ENCODE measurements at places on chromosomes 2 and 18. TPM values are rescaled to one million over a fixed set of nuclear protein-coding genes. Genes with fewer than 3 reads are reported as not detected.

Gene SERPINB3
- not detected for total RNA-seq

Gene EFHD1
- total RNA-seq, result 0.29 TPM

Gene GPBAR1
- 0.88 TPM for total RNA-seq

Gene IL37
- not detected for total RNA-seq

Gene ANKRD30B
- total RNA-seq, result not detected

Gene DSC3
- total RNA-seq, result not detected

Gene KLHL41
- not detected for total RNA-seq

Gene NGEF
- 0.23 TPM for total RNA-seq

Gene RBM44
- total RNA-seq, result 1.0 TPM

Gene CHMP1B
- total RNA-seq, result 26.4 TPM

Gene GCG
- not detected for total RNA-seq

Gene HDAC4
- 39.1 TPM for total RNA-seq

Gene CARF
- total RNA-seq, result 8.5 TPM

Gene CFAP65
- not detected for total RNA-seq

Gene CD207
- not detected for total RNA-seq

Gene LRRTM1
- total RNA-seq, result not detected

Gene NRP2
- 0.59 TPM for total RNA-seq

Gene KIF5C
- total RNA-seq, result 16.4 TPM

Gene PTCD3
- 230 TPM for total RNA-seq

Gene ANKRD23
- total RNA-seq, result 6.8 TPM

Gene INHA
- 0.23 TPM for total RNA-seq

Gene CD8B2
- total RNA-seq, result not detected

Gene SPATA3
- total RNA-seq, result 0.84 TPM

Gene HS6ST1
- total RNA-seq, result 14.5 TPM

Gene CXCR1
- not detected for total RNA-seq

Gene GPR35
- total RNA-seq, result 7.9 TPM

Gene KCNJ3
- not detected for total RNA-seq

Gene CCDC68
- not detected for total RNA-seq

Gene SCYGR8
- not detected for total RNA-seq

Gene DYTN
- total RNA-seq, result not detected

Gene SFTPB
- not detected for total RNA-seq

Gene RPRD1A
- total RNA-seq, result 32.6 TPM

Gene MAB21L4
- total RNA-seq, result not detected

Gene GNLY
- 31.8 TPM for total RNA-seq

Gene FBXO48
- total RNA-seq, result 2.1 TPM

Gene GALNT3
- total RNA-seq, result 5.0 TPM

Gene CERKL
- total RNA-seq, result not detected

Gene MC2R
- not detected for total RNA-seq

Gene PSMA8
- 0.45 TPM for total RNA-seq

Gene TMEM198
- 6.1 TPM for total RNA-seq

Gene L3MBTL4
- 0.55 TPM for total RNA-seq

Gene TMEM131
- 31.7 TPM for total RNA-seq

Gene UGT1A3
- total RNA-seq, result not detected

Gene DDX18
- total RNA-seq, result 114 TPM

Gene CD8B
- total RNA-seq, result 2.8 TPM

Gene GALNT5
- not detected for total RNA-seq

Gene C2orf66
- not detected for total RNA-seq

Gene LRRTM4
- not detected for total RNA-seq

Gene ABCB11
- not detected for total RNA-seq

Gene LOXHD1
- total RNA-seq, result 0.14 TPM

Gene MYO5B
- total RNA-seq, result 0.41 TPM

Gene TMEM247
- total RNA-seq, result not detected

Gene FAP
- total RNA-seq, result 0.29 TPM

Gene LDAH
- total RNA-seq, result 34.3 TPM

Gene CRYBA2
- not detected for total RNA-seq

Data from activated naive CD4-positive, alpha-beta T cell treated with anti-CD3 and anti-CD28 coated beads, Interleukin-2, amount 50 U/mL, for 72 hours (primary cell).